ENCODE measurements at places on chromosomes 2 and 18.

DNA sequence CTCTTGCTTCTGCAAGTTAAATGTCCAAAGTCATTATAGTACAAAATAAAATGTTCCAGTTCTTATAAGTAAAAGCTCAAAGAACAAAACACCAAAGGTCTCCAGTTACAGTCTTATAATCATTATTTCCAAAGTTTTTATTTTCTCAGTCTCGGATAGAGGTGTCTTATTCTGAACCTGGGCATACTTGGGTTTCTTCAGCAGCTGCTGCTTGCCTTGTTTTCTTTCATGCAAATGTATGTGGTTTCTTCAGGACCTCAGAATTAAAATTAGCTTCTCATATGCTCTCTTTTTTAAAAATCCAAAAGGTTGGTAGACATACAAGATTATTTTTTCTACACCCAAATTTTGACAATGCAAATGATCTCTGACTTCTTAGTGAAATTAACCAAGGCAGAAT, 383.0 kb downstream of the METTL4 start:
- DNase-seq, result no peak

DNA sequence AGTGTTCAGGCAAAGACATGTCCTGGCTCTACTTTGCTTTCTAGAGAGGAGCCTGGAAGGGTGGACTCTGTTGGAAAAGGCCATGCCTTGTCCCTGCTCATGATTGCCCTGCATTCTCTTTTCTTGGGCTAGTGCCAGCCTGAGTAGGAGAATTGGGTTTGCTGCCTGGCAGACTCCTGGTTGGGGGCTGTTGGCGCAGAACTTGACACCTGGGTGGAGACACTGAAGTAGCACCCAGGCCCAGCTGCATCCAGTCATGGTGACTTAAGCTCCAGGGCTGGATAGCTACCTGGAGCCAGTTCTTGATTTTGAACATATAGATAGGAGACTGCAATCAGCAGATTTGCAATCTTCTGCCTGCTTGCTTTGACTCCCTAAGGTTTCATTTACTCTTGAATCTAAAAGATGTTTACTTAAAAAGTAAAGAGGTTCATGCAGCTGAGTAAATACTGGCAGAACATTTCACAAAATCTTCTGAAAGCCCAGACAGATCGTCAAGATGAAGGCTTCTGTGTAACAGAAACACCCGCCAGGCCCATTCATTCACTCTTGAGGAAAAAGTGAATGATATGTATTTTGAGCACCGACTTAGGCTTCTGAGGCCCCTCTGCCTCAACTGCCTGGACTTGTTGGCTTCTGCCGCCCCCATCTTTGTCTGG, 38.0 kb upstream of the YWHAQ start:
- DNase-seq, result no peak

DNA sequence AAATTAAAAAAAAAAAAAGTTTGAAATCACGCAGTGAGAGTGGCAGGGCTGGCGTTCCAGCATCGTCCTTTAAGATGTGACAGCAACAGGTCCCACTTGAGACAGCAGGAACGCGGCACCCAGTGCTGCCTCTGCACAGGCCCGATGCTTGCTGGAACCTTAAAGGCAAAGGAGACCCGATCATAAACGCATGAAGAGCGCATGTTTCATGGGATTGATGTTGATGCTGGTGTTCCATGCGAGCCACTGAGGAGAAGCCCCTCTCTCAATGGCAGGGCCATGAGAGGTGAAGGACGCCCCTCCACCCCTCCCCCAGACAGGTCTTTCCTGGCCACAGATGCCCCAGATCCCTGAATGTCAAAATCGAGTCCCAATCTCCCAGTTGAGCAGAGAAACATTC, 17.9 kb upstream of the ALPI start:
- no peak for DNase-seq

GRCh38 chr2:182412858-182413257, 14.0 kb downstream of the PDE1A start:
- DNase-seq, result no peak

GRCh38 chr2:29195796-29196195, 80.6 kb downstream of the CLIP4 start:
- no peak for DNase-seq

DNA sequence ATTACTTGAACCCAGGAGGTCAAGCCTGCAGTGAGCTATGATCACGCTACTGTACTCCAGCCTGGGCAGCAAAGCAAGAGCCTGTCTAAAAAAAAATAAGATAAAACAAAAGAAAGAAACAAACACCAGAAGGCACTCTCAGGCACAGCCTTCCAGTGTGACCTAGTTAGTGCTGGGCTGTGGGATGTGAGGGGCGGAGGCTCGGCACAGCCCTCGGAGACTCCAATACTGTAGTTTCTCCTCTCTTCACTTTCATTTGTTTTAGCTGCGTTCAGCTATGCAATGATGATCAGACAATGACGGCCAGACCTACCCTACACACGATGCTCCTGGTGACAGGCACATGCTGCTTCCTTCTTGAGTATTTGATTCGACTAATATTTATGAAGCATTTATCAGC, 127.7 kb downstream of the SOCS6 start:
- DNase-seq, result peak; percentile 25

- no peak for DNase-seq
These were observed 31.5 kb downstream of the EHBP1 start for GRCh38 chr2:62736899-62737559.

- DNase-seq, result no peak
These were observed 57.3 kb upstream of the CBLN2 start for GRCh38 chr18:72601481-72601880.

DNA sequence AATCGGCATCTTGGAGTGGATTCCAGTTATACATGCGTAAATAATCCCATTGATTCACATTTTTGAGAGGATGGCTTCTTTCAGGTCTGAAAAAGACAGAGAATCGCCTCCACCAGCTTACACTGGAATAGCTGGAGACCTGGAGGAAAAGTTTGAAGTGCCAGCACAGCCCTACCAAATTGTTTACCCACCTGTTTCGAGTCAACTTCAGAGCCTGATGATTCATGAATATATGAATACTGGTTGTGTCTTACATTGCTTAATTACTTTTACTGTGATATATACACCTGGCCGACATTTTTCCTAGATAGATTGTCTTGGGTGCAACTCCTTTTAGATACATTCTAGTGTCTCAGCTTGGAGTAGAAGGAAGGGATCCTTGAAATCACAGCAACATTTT, 335 bp upstream of the NCKAP5 start:
- DNase-seq, result no peak

DNA sequence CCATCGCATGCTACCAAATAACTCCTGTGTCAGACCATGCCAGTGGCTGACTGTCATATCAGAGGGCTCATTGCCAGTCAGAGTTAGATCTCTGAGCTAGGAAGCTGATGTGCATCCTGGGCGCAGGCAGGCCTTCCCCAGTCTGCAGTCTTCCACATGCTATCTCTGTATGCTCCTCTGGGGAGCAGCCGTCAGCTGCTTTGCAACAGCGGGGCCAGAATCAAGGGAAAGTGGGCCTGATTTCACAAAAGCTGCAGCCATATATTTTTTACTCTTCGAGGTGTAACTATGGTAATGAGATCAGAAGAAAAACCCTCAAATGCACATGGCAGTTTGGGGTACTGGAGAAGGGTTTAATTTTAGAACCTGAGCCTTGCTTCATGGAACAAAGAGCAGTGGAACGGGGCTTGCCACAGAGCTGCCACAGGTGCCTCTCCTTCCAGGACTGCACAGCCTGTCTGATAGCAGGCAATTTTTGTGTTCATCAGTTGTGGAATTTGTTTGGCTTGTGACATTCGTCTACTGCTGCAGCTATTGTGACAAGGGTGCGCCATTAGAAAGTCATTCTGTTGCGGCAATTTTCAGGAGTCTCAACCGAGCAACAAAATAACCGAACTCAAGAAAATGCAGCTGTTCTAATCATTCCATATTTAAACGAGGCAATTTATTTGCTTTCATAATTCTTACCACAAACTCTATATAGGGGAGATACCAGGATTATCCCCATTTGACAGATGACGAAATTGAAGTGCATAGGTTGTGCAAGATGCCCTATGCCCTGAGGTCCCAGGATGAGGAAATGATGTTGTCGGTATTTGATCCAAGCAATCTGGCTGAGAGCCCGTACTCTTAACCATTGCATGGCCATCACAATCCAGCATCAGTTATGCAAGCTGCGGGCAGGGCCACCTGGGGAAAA, 109.6 kb upstream of the CYRIA start:
- DNase-seq, result peak; percentile 21

DNA sequence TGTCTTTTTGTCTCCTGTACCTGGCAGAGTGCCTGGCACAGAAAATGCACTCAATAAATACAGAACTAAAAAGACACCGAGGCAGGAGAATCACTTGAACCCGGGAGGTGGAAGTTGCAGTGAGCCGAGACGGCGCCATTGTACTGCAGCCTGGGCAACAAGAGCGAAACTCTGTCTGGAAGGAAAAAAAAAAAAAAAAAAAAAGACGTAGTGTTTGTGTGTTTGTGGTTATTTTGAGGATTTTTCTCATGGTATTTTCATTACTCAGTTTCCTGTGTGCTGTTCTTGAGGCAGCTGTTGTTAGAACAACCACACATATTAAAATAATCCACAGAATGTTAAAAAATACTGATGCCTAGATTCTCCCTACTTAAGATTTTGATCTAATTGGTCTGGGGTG, 519.2 kb upstream of the SPHKAP start:
- DNase-seq, result no peak

DNA sequence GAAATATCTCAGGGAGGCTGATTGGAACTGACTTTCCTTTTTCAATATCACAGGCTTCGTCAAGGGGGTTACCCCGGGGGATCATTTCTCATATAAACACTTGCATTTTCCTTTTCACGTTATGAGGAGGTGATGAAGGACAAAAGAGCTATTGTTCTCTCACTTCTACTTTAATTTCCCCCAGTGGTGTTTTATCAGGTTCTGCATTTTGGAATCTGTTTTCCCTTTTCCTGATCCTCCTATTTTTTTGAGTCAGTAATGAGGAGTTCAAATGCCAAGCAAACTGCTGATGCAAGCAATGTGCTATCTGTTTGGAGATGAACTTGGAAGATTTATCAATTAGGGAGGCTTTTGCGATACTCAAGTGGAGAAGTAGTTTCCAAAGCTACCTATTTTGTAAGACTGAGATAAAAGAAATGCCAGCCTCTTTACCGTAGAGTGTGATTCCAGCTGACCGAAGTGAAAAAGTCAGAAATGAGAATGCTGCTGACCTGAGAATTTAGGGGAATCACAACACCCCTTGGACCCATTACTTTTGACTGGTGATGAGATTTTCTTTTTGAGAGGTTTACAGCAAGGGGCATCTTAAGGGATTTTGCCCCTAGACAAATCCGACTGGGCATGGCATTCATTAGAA, 556.0 kb downstream of the RNF144A start:
- no peak for DNase-seq

DNA sequence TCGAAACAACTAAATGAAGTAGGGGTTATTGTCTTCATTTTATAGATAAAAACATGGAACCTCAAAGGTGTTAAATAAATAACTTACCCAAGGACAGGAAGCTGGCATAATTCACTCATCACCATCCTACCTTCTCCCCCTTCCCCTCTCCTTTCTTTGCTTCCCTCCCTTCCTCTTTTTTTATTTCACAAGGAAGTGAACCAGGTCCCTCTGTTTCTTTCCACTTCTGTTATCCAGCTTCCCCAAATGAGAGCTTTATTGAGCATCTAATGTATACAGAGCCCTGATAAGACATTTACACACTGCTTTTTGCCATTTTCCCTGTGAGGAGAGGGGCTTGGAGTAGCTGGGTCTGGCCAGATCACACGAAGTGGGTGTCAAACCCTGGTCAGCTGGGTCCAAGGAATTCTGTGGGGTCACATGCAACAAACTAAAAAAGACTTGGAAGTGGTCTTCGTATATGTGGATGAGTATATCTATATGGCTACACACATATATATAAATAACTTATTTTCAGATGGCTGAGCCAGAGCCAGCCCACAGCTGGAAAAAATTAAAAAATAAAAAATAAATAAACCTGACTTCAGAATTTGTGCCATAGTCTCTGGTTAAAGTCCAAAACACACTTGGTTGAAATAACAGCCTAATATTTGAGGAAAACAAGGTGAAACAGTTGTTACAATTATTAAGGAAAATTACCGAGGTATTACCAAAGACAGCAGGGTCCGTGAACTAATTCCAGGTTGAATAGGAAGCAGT, 49.3 kb upstream of the FOSL2 start:
- DNase-seq, result no peak

- no peak for DNase-seq
These were observed 65.8 kb upstream of the EDAR start for GRCh38 chr2:109054865-109055264.

DNA sequence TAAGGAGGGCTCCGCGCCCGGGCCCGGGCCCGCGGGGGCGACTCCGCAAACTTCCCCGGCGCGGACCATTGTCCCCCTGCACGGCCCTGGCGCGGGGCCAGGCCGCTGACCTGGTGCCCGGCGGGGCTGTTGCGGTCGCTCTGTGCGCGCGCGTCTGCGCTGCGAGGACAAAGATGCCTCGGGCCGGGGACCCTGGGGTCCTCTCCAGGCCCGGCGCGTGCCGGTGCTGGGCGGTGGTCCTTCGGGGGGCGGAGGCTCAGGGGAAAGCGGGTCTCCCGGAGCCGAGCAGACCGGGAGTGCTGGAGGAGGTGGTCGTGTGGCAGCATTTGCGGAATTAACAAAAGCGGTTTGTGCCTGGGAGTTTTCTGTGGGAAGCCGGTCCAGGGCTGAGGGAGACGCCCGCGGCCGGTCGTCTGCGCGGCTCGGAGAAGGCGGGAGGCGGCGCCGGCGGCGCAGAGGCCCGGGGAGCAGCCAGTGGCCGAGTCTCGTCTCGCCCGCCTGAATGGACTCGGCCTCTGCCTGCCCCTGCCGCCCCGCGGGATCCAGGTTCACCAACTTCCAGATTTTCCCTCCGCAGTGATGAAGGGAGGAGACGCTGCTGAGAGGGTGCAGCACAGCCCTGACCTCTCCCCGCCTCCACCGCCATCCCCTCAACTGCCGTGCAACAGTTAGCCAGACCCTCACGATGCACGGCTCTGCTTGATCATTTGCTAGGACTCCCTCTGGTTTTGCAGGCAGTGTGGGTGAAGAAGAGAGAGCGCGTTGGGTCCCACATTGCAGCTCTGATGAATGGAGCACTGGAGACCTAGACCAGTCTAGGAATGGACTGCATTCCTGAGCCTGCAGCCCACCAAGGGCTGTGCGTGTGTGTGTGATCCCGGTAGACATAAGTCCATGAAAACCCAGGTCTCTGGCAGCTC, 705 bp downstream of the EFR3B start:
- DNase-seq, result peak; percentile 27

- no peak for DNase-seq
These were observed 5.4 kb upstream of the RNF181 start for GRCh38 chr2:85589982-85590791.

- no peak for DNase-seq
These were observed 122.2 kb downstream of the RBMS1 start for GRCh38 chr2:160371251-160372009.

GRCh38 chr18:54783139-54783538, 45.1 kb upstream of the RAB27B start:
- no peak for DNase-seq

DNA sequence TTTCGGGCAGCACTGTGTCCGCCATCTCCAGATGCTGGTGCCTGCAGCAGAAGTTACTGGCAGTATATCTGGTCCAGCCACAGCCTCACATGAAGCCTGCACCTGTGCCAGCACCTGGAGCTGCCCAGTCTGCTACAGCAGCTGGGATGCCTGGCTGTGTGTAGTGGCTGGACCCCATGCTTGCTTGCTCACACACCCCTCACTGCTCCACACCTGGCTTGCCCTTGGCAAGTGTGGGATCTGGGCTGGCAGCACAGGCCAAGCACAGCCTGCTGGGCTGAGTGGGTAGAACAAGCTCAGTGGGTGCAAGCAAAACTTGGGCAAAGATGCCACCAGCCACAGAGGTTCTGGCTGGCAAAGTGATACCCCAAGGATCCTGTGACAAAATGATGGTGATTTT, 209.4 kb upstream of the RASGRP3 start:
- no peak for DNase-seq

Data from testis (tissue), 5 donors.